ENCODE measurements at places on chromosomes 16 and 17.

- DNase-seq = no peak
Observed at GRCh38 chr16:22008215-22009059, 526 bp downstream of the MOSMO start.

- DNase-seq = peak; percentile 72
Observed at GRCh38 chr17:68455901-68456338, 1.4 kb downstream of the WIPI1 start.

DNA sequence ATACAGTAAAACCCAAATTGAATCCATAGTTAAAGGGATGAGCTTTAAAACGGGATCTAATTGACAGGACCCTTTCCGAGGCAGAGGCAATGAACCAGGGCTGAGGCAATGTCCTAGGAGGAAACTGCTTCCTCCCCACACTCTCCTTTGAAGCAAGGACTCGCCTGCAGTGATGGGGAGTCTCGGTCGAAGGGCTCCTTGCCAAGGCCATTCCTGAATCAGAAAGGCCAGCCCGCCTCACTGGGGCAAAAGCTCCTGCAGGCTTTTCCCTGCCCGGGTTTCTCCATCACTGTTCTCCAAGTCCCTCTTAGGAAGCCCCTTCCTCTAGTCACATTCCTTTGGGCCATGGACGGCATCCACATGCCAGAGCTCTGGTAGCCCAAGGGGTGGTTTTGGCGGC lies 132.0 kb downstream of the RBFOX3 start:
- DNase-seq = no peak

DNA sequence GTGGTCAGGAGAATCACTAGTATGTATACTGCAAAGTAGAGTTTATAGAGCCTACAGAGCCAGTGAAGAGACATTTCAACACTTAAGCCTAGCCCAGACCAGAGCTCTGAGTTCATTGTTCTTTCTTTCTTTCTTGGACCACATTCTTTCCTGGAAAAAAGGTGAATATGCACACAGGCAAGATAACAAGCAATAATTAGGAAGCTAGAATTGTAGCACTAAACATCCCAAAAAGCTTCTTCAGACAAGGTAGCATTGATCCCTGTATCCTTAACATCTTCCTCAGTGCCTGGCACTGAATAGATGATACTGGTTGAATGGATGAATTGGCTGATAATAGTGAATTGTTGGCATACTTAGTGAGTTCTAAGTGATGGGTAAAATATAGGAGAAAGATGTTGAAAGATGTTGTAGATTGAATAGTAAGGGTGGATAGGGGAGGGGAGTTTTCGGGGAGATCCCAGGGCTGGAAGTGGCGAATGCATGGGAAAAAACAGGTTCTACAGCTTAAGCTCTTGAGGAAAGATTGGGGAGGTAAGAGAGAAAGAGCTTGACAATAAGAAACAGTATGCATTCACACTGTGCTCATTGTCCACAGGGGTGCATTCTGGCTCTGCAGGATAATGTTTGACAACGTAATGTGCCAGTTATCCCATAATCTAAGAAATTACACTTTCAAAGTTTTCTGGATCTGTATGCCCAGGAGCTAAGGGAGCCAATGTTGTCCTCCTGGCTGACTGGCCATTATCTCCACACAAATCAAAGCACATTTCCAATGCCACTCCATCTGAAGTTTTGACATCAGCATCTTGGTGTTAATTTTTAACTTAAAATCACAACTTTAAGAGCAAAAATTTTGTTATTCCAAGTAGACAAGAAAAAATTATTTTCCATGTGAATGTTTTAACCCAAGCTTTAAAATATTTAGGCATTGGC lies 35.6 kb downstream of the TUBD1 start:
- DNase-seq = no peak

DNA sequence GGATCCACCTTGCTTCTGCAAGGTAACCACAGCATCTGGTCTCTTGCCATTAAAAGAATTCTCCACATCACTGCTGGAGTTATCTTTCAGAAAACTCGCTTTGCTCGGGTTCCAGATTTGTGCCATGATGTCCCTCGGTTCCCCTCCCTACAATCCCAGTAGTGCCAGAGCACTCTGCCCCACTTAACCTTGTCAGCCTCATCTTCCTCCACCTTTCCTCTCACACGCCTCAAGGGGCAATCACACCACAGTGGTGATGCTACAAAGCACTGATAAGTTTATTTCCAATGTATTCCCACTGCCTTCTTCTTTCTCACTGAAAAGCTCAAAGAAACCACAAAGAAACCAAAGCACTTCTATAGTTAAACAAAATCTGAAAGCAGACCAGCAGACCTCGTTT lies 11.4 kb upstream of the CDRT4 start:
- no peak for DNase-seq

Data from skin of body (tissue), 3 donors.